ENCODE measurements at places on chromosomes 7 and 10.

DNA sequence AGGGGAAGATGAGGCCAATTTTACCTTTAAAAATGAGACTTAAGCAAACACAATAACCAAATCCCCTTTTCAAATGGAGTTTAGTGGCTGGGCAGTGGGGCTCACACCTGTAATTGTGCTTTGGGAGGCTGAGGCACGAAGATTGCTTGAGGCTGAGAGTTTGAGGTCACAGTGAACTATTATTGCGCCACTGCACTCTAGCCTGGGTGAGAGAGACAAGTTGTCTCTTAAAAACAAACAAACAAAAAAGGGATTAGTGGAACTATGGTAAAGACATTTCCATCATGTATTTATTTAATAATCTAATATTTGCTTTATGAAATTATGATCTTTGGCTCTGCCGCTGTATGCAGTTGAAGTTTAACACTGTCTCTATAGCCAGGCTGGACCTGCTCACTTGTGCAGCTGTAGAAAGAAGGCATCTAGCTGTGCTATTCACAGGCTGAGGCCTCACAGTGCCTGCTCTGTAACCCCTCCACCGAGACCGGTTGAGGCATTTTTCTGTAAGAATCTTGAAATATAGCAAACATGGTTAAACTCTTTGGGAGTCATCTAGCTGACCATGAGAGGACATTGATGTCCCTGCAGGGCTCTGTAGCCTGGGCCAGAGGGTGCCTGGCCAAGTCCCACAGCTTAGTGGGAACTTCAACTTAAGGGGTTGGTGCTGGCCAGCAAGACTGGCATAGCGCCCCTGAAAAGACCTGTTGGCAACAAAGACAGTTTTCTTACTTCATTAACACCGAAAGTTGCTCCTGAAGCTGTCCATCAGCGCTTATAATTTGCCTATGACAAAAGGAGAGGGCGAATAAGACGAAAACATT, 131.8 kb downstream of the BMPER start:
- no peak for DNase-seq

- DNase-seq: no peak
These were observed 9.9 kb downstream of the ERCC6 start for GRCh38 chr10:49528977-49529506.

GRCh38 chr10:369221-369683, 234.0 kb downstream of the ZMYND11 start:
- DNase-seq: no peak

DNA sequence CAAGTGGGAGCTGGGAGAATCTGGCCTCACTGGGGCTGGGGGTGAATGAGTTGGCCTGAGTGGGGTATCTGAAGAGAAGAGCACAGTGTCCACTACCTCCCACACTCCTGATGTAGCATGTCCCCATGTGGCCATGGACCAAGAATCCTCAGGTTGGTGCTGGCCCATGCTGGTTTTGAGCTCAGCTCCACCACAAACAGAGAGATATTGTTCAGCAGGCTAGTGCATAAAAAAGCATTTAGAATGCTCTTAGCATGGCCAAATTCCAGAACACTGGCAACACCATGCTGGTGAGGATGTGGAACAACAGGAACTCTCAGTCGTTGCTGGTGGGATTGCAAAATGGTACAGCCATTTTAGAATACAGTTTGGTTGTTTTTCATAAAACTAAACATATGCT, 61.4 kb downstream of the FRMPD2 start:
- no peak for DNase-seq

DNA sequence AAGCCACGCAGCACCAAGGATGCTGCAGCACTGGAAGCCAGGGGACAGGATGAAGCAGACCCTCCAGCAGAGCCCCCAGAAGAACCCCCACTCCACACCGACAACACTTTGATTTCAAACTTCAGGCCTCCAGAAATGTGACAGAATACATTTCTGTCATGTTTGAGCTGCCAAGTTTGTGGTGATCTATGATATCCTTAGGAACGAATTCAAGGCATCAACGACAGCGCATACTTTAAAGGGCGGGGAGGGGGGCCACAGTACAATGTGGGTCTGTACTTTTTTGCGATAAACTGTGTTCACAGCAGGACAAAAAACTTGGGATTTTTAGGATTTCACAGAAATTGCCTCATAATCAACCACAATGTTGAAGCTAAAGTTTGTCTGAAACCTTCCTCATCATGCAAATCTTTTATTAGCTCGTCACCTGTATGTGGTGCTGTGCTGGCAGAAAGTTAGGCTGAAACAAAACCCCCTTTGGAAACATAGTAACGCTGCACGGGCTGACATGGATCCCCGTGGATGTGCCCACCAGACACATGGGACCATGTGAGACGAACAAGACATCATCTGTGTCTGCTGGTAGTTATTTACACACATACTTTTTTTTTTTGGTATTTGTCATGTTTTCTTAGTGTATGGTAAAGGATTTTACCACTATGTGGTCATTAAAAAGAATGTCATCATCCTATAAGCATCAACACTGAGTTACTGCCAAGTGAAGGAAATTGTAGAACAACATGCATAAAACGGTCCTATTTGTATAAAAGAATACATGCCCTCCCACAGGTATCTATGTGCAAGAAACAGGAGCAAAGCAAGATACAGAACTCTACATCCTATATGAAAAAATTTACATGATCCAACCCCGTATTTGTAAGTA, 113.3 kb upstream of the AFAP1L2 start:
- no peak for DNase-seq

- DNase-seq: no peak
These were observed 92.8 kb upstream of the MTPN start for GRCh38 chr7:136069840-136070529.

- DNase-seq: no peak
These were observed 98.8 kb downstream of the CACNB2 start for GRCh38 chr10:18238870-18239485.

DNA sequence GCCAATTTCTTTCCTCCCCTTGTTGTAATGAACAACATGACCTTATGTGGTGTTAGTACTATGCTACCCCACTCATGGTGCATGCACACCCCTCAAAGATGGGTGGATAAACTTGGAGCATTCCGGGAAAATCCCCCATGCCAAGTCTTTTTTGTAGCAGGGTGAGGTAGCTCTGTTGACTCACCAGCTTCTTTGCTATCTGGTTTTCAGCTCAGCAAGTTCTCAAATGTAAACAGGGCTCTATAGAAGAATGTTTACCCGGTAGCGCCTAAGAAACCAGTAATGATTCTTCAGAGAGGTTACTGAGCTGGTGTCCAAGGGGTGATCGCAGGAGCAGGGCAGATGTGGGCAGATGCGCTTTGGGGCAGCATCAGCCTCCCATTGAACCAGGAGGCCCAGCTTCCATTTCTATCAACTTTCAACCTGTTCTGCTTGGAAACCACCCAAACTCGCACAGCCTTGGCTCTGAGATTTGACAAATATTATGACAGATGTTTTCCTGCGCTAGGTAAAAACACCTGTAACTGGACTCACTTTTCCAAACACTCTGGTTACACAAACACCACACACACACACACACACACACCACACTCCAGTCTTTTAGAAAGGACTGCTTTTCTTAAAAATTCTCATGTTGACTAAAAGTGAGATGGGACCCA, 87.8 kb downstream of the ZRANB1 start:
- no peak for DNase-seq

- no peak for DNase-seq
These were observed 513 bp downstream of the HOXA7 start for GRCh38 chr7:27155816-27156507.

DNA sequence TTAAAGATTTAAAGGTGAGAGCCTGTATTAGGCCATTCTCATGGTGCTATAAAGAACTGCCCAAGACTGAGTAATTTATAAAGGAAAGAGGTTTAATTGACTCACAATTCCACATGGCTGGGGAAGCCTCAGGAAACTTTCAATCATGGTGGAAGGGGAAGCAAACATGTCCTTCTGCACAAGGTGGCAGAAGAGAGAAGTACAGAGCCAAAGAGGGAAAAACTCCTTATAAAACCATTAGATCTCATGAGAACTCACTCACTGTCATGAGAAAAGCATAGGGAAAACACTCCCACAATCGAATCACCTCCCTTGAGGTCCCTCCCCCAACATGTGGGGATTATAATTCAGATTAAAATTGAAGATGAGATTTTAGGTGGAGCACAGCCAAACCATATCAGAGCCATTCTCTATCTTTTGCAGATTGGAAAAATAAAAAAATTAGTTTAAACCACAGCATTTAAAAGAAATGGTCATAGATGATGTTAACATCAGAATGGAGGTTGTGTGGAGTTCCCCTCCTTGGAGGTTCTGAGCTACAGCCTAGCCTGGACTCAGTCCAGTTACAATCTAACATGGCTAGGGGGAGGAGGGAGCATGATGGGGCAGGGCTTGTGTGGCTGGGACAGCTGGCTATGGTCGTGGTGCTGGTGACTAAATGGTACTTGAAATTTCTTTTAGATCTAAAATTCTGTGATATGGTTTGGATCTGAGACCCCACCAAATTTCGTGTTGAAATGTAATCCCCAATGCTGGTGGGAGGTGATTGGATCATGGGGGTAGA, 33.1 kb downstream of the GSTO2 start:
- DNase-seq: no peak

- DNase-seq: no peak
These were observed 186.4 kb downstream of the MGMT start for GRCh38 chr10:129653428-129653827.

DNA sequence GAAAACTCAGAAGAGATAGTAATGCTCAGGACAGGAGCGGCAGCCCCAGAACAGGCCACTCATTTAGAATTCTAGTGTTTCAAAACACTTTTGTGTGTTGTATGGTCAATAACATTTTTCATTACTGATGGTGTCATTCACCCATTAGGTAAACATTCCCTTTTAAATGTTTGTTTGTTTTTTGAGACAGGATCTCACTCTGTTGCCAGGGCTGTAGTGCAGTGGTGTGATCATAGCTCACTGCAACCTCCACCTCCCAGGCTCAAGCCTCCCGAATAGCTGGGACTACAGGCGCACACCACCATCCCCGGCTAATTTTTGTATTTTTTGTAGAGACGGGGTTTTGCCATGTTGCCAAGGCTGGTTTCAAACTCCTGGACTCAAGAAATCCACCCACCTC, 65.9 kb upstream of the CAPZA2 start:
- no peak for DNase-seq
